ENCODE measurements at places on chromosomes 4 and X.

DNA sequence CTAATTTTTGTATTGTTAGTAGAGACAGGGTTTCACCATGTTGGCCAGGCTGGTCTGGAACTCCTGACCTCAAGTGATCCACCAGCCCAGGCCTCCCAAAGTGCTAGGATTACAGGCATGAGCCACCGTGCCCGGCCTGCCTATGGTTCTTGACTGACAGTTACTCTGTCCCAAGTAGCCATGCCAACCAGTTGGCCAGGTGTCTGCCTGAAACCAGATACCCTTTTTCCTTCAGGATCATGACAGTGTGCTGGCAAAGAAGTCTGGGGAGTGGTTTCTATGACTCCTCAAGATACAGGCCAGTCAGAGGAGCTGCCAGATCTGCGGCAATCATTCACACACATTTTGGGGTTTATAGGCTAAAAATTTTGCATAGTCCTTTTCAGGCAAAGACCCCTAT lies 1.7 kb upstream of the LAS1L start:
- DNase-seq = no peak

DNA sequence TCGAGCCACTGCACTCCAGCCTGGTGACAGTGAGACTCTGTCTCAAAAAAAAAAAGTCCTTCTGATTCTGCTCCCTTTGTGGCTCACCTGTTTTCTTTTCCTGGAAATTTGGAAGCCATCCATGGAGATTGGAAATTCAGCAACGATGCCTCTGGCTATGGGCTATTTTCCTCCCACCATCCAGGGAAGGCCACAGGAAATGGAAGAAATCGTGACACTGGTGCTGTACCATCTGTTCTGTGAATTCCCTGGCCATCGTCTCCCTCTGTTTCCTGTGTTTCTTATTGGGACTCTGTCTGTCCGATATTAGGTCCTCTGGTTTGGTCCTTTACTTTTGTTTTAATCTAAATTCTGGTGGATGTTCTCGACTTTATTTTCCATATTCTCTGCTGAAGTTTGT lies 29.4 kb upstream of the ADRA2C start:
- DNase-seq = no peak

DNA sequence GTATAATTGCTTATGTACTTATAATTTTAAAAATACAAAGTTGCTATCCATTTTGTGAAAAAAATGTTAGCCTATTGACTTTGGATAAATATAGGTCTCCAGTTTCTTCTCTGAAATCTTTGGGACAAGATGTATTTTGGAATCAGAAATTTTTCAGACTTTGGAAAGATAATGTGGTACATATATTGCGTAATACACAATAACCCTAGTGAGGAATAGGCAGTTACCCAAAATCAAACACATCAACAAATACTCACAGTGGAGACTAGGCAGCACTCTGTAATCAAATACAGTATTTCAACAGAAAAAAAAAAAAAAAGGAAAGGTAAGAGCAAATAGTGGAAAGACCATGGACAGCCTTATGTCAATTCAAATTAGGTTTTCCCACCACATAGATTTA lies 796.8 kb downstream of the ADGRL3 start:
- no peak for DNase-seq

GRCh38 chr4:35229021-35229420 lies 1015.3 kb downstream of the ARAP2 start:
- no peak for DNase-seq

GRCh38 chr4:75939890-75940691 lies 722 bp downstream of the NAAA start:
- peak; percentile 55 for DNase-seq

DNA sequence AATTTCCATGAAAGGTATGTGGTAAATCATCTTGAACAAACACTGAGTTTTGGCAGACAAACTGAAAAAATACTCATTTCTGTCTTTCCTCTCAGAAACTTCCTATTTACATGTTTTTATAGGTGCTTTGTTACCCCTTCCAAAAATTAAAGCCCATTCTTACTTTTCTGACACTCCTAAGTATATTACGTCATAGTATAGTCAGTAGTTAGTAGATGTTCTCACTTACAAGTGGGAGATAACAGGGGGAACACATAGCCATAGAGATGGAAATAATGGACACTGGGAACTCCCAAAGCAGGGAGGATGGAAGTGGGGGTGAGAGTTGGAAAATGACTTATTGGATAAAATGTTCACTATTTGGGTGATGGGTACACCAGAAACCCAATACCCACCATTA lies 28.8 kb downstream of the TXK start:
- DNase-seq = no peak

DNA sequence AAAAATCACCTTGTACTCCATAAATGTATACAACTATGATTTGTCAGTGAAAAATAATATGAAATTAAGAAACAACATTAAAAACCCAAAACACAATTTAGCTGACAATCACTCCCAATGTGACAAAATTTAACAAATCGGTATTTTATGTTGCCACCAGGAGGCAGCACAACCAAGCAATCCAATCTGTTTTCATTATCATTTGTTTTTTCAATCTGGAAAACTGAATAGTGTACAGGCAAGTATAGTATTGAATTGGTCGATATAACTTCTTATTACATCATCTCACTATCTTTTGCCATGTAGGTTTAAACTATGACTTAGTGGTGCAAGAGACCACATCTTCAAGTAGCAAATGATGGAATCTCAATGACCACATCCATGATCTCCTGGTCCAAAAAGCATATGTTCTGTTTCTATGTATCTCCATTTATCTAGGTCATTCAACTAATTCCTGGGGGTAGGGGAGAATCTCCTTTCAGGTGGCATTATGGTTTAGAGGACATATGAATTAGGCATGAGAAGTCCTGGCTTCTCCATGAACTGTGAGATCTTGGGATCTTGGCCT lies 112.9 kb upstream of the AGA start:
- peak; percentile 16 for DNase-seq

- no peak for DNase-seq
Observed at GRCh38 chrX:69161786-69162349, 3.4 kb downstream of the PJA1 start.

DNA sequence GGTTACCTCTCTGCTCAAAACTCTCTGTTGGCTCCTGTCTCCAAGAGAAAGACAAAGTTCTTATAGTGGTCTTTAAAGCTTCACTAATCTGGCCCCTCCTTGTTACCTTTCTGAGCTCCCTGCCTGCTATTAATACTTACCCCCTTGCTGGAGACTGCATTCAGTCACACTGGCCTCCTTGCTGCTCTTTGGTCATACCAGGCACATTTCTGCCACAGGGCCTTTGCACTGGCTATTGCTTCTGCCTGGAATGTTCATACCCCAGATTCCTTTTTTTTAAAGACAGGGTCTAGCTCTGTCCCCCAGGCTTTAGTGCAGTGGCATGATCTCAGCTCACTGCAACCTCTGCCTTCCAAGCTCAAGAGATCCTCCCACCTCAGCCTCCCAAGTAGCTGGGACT lies 15.9 kb upstream of the RAB9A start:
- DNase-seq = no peak

GRCh38 chrX:34598362-34598761 lies 58.7 kb downstream of the TMEM47 start:
- DNase-seq = no peak

- DNase-seq = no peak
Observed at GRCh38 chr4:88793475-88793874, 95.8 kb upstream of the NAP1L5 start.

DNA sequence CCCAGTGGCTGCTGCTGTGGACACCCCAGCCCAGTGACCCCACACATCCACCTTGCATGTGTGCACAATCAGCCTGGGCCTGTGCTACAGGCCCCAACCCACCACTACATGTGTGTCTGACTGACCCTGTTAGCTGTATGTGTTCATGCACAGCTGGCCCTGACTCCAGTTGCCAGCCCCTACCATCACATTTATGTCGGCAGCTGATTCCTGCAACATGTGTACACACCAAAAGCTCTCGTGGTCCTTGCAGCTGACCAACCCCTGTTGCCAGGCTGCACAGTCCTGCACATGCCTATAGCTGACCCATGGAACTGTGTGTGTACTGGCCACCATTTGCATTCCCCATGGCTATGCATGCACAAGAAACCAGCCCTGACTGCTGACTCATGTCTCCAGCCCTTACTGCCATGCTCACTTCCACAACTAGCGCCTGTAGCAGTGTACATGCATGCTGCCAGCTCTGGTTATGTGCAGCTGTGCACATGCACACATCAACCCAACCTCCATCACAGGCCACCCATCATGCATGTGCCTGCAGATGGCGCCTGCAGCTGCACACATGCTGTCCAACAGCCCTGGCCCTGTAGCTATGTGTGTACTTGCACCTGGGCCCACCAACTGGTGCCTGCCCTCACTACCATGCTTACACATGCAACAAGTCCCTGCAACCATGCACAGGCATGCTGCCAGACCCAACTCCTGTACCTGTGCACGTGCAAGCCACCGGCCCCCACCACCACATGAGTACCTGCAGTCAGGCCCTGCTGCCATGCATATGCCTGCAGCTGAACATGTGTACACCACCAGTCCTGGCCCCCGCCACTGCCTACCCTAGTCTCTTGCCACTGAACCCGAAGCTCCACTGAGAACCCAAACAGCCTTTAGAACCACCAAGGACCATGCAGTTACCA lies 28.1 kb downstream of the SMIM10L2A start:
- no peak for DNase-seq

GRCh38 chrX:148562846-148563245 lies 62.4 kb downstream of the AFF2 start:
- DNase-seq = no peak

DNA sequence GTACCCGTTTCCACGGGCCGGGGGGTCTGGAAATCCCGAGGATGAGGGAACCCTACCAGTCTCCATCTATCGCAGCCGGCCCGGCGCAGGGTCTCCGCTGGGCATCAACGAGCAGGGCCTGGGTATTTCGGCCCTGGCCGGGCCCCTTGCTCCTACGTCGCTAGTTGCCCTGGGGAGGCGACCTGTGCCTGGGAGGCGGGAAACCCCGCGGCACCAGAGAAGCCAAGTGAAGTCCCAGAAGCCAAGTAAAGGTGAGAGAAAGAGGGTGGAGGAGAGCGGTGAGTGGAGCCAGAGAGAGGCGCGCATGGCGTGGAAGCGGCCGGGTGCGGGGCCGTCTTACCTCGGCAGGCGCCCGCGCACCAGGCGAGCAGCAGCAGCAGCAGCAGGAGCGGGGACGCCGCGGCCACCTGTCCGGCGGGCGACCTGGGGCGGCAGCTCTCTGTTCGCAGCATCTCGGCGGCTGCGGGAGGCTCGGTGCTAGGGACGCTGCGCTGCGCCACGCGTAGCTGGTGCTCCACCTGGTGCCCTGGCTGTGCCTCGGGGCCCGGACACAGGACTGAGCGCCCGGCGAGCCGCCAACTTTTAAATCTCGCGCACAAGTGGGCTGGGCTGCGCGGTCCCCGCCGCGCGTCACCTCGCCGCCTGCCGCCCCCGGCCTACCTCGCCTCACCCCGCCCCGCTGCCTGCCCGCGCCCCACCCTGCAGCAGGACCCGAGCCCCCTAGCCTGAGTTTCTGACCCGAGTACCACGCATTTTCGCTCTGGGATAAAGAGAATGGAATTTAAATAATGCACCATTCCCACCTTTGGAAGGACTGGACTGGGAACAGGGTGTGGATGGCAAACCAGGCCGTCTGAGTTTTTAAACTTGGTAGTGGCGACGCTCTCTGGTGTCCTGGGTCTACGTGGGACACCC lies at the start of gene NMU:
NMU (minus strand) TSS at position 558 of the 915 bp plus-strand sequence; CDS start at position 452, 106 bp downstream.
- DNase-seq = no peak

DNA sequence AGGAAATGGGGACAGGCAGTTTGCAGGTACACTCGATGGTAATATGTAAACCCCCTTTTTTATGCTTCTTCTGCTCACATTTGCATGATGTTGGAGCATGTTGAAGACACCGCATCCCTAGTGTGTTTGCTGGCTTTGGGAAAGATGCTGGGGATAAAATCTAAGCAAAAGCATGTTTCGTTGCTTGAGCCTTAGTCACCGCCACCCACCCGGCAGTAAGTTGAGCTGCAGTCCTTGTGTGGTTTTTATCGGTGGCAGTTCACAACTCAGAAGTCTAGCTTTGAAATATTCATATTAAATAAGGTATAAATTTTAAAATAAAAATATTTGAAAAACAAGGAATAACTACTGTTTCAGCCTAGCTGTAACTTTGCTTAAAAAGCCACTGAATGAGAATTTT lies 21.7 kb upstream of the MND1 start:
- DNase-seq = no peak

GRCh38 chr4:173167758-173168395 lies 734 bp upstream of the GALNT7 start:
- DNase-seq = no peak

- no peak for DNase-seq
Observed at GRCh38 chr4:20761382-20761781, 61.1 kb downstream of the PACRGL start.

GRCh38 chrX:41720125-41720779 lies 3.7 kb upstream of the GPR82 start:
- no peak for DNase-seq

DNA sequence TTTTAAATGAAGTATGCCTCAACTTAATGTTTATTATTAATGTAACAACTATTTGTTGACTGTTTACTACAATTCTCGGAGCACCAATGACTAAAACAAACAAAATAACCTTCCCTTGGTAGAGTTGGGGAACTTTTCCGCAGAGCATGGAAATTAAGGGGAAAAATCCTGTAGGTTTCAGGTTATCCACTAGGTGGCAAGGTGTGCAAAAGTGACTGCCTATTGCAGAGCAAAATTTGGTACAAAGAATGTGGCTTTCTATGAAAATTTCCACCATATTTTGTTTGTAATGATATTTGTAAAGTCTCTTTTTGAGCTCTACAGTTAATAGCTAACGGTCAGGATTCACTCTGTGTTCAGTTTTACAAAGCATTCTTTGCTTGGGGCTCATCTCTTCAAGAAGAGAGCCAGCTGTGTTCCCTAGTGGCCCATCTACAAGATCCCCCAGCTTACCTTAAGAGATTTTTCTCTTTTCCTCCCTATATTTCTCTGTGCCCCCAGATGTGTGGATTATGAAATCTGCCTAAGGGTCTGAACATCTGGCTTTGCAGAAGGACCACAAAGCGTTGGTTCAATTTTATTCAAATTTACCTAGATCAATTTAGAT lies 61.1 kb downstream of the FBXO8 start:
- no peak for DNase-seq

- no peak for DNase-seq
Observed at GRCh38 chr4:123393721-123394120, 2.9 kb upstream of the SPRY1 start.

DNA sequence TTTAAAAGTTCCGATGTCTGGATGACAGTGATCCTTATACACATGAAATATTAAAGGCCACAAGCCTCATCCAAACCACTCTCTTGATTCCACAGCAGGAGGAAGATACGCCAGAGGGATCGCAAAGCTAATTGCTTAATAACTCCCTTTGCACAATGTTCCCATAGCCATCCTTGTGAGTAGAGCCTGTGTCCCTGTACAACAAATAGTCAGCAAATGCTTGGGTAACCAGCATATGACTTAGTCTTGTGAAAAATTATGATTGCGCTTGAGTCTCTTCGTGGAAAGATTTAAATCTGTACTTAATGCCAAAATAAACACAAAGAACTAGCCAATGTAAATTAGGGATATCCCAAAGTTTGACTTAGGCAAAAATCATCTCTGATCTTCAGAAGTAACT lies 31.5 kb downstream of the SLC9A7 start:
- DNase-seq = no peak

- no peak for DNase-seq
Observed at GRCh38 chr4:66073961-66074360, 403.7 kb upstream of the EPHA5 start.

Measured in stimulated activated CD4-positive, alpha-beta T cell treated with anti-CD3 and anti-CD28 coated beads, Interleukin-12 subunit alpha, Interleukin-12 subunit beta, amount 100 ng/mL, for 24 hours (primary cell).